ENCODE measurements at places on chromosomes 1 and 21. TPM values are rescaled to one million over a fixed set of nuclear protein-coding genes. Genes with fewer than 3 reads are reported as not detected.

VWA5B1 gene
- not detected for total RNA-seq

DNA sequence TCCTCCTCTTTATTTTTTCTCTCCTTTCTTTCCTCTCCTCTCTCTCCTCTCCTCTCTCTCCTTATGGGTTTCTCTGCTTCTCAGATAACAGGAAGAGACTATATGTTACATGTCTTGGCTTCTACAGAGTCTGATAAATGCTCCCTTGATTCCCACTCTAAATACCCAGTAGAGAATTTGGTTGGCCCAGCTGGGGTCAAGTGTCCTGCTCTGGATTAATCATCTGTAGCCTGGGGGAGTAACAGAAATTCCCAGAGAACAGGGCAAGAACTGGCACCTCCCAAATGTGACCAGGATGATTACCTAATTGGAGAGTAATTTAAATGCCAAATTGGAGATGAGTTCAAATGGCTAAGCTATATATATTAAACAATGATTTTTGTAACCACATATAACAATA lies 146.1 kb upstream of the LMO4 start:
- DNase-seq, result no peak

DNA sequence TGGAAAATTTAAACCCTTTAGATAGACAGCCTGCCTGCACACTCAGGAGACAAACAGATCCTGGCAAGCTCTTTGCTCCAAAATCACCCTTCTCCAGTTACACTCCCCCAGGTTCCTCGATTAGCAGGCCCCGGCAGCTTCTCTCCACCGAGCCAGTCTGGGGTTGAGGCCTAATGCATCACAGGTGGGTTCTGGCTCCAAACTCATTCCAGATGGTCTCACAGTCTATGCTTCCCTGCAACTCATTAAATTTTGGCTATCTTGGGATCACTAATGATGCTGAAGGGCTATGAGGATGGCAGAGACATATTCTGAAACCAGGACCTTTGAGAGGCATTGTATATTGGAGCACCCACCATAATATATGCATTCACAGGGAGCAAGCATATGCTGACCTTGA lies 559.8 kb upstream of the USP24 start:
- DNase-seq, result no peak

OR14I1 gene
- not detected for total RNA-seq

GRCh38 chr1:151461694-151462093 lies 2.4 kb upstream of the POGZ start:
- peak; percentile 40 for DNase-seq

DNA sequence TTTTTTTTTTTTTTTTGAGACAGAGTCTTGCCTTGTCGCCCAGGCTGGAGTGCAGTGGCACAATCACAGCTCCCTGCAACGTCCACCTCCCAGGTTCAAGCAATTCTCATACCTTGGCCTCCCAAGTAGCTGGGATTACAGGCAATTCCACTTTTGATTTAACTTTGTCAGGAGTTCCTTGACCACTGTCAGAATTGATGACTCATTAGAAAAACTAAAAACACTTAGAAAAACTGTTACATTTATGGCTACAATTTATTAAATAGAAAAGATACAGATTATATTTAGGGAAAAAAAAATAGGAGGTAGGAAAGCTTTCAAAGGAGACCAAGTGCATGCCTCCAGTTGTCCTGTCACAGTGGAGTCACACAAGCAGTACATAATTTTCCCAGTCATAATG lies 20.0 kb downstream of the ZNF678 start:
- no peak for DNase-seq

DNA sequence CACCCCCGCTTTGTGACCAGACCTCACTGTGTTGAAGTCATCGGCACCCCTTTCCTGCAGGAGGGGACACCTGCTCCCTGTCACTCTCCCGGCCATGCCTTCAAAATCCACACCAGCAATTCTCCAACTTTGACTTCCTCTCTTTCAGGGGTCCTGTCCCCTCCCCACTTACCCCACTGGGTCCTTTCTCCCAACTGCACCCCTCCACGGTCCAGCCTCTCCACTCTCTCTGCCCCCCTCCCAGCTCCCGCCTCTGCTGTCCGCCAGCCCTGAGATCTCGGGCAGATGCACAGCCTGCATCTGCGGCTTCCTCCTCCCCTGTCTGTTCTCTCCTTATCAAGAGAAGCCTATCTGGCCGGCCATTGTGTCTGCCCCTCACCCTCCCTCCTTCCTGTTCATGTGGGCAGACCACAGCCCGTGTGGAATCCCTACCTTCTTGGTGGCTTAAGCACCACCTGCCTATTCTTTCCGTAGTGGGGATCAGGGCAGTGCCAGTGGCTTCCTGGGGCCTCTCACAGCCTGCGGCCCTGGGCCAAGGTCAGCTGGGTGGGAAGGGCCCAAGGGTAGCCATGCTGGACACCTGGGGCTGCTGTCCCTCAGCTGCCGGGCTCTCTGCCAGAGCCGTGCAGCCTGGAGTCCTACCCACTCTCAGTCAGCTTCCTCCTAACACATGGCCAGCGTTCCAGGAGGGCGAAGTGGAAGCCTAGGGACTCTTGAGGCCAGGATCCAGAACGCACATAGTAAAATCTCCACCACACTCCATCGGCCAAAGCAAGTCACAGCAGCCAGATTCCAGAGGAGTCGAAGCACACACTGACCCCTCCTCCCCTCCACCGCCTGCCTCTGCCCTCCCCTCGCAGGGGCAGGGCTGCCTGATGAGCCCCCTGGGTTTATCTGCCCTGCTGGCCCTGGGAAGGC lies 5.1 kb upstream of the HES4 start:
- no peak for DNase-seq

DNA sequence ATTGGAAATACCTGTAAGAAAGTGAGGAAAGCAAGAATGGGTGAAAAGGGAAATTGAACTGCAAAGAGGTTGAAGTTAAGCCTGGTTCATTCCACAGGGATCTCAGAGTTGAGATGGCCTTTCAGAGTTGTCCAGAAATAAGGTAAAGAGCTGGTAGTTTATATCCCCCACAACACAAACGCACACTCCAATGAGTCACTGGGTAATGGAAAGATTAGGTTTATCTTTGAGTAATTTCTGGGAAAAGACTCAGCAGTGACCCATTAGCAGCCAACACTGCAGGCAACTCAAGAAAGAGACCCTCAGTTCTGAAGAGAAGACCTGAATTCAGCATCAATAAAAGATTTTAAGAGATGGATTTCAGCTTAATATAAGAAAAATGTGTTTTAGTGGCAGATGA lies 485.5 kb downstream of the PTPRC start:
- no peak for DNase-seq

PTCH2 gene
- 0.04 TPM for total RNA-seq

GRCh38 chr1:225573216-225573615 lies 79.7 kb downstream of the ENAH start:
- DNase-seq, result no peak

GRCh38 chr1:66788231-66788939 lies 12.7 kb downstream of the INSL5 start:
- DNase-seq, result no peak

GRCh38 chr1:230430499-230430898 lies 4.4 kb upstream of the PGBD5 start:
- DNase-seq, result no peak

DNA sequence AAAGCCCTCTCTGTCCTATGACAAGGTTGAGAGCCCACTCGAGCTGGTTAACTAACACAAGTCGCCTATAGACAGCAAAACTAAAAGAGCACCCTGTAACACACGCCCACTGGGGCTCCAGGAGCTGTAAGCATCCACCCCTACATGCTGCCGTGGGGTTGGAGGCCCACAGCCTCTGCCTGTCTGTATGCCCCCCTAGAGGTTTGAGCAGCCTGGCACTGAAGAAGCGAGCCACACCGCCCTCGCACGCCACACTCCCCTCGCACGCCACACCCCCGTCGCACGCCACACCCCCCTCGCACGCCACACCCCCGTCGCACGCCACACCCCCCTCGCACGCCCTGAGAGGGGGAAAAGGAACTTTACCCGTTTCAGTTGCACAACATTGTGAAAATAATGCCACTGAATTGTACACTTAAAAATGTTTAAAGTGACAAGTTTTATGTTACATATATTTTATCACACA lies 13.2 kb upstream of the HMGCL start:
- DNase-seq, result peak; percentile 93

GRCh38 chr1:114833421-114833820 lies 21.2 kb upstream of the SYCP1 start:
- DNase-seq, result no peak

GRCh38 chr1:244388961-244389360 lies 62.7 kb downstream of the ADSS2 start:
- DNase-seq, result peak; percentile 29

PCSK9 gene
- not detected for total RNA-seq

DNA sequence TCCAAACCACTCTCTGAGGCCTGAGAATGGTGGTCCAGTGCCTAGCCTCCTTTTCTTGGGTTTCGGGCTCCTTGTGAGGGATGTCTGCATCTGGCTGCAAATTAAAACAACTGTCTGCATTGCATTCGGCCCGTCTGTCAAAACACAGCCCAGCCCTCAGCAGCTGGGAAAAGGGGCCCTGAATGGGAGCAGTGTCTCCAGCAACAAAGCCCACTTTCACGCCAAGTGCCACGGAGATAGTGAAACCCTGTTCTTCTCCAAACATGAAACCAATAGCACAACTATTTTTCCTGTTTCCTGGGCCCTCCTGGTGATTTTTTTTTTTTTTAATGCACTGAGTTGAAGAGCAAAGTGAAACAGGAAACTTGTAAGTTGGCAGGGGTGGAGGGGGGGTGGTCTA lies 138.4 kb downstream of the PLXNA2 start:
- no peak for DNase-seq

SLAMF8 gene
- total RNA-seq, result not detected

GRCh38 chr1:236421850-236422516 lies 27.9 kb downstream of the EDARADD start:
- no peak for DNase-seq

GRCh38 chr21:17793246-17794123 lies 25.7 kb downstream of the C21orf91 start:
- no peak for DNase-seq

DNA sequence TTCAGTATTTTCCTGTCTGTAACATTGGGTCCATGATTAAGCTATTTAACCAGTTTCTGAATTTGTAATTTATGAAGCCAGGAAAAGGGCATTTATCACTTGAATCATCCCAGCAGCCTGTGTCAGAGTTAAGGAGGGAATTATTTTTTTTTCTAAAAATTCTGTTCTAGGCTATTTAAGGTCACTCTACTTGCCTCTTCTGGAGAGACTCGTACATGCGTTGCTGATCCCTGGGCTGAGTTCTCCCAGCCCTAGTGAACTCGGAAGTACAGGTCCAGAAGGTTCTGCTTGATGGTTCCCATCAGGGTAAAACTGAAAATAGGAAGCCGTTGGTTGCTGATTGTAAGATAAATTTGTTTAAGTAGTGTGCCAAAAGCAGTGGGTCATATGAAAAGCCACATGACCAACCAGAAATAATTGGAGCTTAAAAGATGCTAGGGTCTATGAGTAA lies 90.7 kb downstream of the GPR88 start:
- peak; percentile 27 for DNase-seq

LDLRAD1 gene
- total RNA-seq, result not detected

GRCh38 chr1:203649999-203650836 lies 23.6 kb downstream of the ATP2B4 start:
- peak; percentile 47 for DNase-seq

DNA sequence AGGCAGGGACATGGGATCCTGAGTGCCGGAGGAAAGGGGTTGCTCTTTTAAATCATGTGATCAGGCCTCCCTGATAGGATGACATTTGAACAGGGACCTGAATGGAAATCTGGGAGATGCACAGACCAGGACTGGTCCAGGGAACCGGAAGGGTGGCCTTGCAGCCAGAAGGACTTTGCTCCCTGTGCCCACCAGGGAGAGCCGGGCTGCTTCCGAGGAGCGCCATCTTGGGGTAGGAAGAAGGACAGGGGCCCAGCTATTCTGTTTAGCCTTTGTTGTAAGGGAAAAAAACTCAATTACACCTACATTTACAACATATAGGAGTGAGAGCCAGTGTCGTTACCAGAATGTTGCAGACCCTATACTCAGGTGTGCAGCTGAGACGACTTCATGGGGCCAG lies 5.5 kb downstream of the KLHDC7A start:
- DNase-seq, result peak; percentile 46

OR2L8 gene
- total RNA-seq, result not detected

PLXNA2 gene
- not detected for total RNA-seq

SPATA21 gene
- total RNA-seq, result 1.4 TPM

- no peak for DNase-seq
Measured at GRCh38 chr21:39094847-39095579, 88.2 kb downstream of the PSMG1 start.

GRCh38 chr1:42381280-42381673 lies 685 bp downstream of the RIMKLA start:
- DNase-seq, result no peak

LCE1F gene
- total RNA-seq, result not detected

KCNJ15 gene
- total RNA-seq, result not detected

RNF186 gene
- total RNA-seq, result not detected

DNA sequence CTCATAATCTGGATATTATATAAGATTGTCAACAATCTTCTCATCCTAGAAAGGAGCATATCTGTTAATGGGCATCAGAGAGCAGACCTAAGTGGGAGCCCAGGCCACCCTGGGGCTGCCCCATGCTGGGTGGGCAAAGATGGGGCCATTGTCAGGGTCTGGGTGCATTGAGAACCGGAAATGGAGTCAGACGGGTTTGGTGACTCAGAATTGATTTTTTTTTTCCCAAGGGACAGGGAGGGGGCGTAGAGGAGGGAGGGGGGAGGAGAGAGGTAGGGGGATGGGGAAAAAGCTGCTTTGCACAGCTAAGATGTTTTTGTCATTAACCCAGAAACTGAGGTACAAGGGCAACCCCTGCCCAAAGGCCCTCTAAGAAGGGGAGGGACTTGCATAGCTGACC lies 1.3 kb downstream of the ATXN7L2 start:
- DNase-seq, result peak; percentile 67

DNA sequence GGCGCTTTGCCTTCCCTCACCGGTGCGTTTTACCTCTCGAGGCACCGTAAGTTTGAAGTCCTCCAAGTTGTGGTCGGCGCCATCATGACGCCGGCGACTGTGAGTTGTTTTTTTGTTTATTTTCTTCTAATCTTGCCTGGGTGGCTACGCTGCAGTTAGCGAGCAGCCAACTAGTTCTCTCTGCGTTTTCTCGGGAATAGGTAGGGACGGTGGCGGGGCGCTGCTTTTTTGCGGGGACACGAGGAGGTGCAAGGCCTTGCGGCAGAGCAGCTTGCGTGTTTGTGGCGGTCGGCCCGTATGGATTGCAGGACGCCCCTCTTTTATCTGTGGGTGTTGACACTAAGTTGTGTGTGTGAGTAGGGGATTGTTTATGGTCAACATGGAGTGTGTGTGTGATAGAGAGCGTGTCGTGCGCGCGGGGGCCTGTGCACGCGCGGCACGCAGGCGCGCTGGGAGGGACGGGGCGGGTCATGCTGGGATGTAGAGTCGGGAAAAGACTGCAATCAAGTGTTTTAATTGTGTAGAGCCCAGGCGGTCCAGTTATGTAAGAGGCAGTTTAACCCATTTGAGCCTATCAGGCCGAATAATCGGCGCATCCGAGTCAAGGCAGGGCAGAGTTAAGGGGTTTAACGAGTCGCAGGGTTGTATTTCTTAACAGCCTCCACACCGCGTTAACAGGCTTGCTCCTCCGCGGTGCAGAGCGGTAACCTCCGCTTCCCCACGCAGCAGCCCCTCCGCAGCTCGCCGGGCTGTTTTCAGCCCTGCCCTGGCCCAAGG lies 1.2 kb upstream of the NEGR1 start:
- DNase-seq, result no peak

EPHA10 gene
- total RNA-seq, result not detected

LORICRIN gene
- not detected for total RNA-seq

- no peak for DNase-seq
Measured at GRCh38 chr1:204405988-204406387, 5.6 kb downstream of the PPP1R15B start.

ZNF593OS gene
- total RNA-seq, result not detected

All from Karpas-422 (cell line).